HuH-7 (cell line): ENCODE measurements at places on chromosomes 5 and 9.

DNA sequence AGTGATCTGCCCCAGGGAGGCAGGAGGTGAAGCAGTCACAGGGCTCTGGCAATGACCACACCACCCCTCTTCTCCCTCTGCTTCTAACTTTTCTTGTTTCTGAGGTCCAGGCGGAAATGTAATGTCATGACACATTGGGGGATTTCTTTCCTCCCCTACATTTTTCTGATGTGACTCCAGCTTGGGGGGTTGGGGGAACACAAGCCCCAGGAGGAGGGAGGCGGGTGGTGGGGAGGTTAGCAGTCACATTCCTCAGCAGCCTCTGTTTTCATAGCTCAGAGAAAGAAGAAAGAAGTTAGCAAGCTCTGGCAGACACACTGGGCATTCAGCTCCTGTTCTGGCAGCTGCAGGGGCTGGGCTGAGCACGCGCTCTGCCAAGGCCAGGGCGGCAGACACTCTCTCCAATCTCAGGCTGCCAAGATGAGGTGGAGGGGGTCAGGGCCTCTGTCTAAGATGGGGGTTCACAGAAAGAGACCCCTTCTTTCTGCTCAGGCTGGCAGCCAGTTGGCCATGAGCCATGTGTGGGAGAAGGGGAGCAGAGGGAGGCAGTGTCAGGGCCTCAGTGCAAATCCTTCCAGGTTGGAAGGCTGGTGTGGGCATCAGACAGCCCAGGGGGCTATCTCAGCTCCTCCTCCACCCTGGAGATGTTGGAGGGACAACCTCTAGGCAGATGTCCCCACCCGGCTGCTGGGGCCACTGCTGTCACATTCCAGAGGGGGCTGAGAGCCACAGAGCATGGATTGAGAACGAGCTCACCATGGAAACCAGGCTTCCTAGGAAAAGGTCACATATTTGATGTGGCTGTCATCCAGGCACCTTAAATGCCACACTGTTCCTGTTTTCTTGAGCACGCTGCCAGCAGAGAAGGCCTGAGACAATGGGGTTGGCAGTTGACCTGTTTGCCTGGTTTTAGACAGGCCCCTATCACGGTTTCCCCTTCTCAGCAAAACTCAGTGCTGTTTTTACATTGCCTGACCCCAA is 20.1 kb upstream of the PFDN1 start:
- DNase-seq: no peak

GRCh38 chr9:107274953-107275422 is 8.1 kb upstream of the RAD23B start:
- no peak for DNase-seq

GRCh38 chr9:111561165-111561719 is 36.3 kb downstream of the ZNF483 start:
- no peak for DNase-seq

- DNase-seq: no peak
Measured at GRCh38 chr5:108655750-108656450, 91.8 kb upstream of the FER start.

GRCh38 chr9:125644819-125645507 is 62.0 kb downstream of the MAPKAP1 start:
- DNase-seq: no peak

DNA sequence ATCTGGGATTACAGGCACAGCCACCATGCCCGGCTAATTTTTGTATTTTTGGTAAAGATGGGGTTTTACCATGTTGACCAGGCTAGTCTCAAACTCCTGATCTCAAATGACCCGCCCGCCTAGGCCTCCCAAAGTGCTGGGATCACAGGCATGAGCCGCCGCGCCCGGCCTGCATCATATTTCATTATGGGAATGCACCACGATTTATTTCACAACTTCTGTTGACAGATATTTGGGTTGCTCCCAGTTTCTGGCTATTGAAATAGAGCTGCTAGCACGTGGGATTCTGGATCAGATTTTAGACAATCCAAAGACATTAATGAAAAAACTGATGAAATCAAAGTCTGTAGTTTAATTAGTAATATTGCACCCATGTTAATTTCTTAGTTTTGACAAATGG is 48.4 kb upstream of the FUBP3 start:
- no peak for DNase-seq

GRCh38 chr9:105978826-105979225 is 284.5 kb downstream of the TMEM38B start:
- DNase-seq: no peak

DNA sequence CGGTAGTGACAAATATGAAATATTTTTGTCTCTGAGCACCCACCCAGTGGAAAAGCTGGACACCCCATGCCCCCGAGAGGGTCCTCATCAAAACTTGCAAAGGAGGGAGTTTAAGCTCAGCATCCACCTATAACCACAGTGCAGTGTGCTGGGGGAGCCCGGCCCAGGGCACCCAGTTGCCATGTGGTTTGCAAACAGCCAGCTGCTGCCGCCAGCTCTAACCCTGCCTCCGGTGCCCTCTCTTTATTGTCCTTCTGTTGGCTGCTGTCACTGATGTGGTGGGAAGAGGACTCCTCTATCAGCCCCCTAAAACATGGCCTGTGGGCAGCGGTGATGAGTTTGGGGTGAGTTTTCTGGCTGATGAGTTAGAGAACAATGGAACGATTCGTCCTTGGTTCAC is 160.9 kb upstream of the MVB12B start:
- DNase-seq: no peak

DNA sequence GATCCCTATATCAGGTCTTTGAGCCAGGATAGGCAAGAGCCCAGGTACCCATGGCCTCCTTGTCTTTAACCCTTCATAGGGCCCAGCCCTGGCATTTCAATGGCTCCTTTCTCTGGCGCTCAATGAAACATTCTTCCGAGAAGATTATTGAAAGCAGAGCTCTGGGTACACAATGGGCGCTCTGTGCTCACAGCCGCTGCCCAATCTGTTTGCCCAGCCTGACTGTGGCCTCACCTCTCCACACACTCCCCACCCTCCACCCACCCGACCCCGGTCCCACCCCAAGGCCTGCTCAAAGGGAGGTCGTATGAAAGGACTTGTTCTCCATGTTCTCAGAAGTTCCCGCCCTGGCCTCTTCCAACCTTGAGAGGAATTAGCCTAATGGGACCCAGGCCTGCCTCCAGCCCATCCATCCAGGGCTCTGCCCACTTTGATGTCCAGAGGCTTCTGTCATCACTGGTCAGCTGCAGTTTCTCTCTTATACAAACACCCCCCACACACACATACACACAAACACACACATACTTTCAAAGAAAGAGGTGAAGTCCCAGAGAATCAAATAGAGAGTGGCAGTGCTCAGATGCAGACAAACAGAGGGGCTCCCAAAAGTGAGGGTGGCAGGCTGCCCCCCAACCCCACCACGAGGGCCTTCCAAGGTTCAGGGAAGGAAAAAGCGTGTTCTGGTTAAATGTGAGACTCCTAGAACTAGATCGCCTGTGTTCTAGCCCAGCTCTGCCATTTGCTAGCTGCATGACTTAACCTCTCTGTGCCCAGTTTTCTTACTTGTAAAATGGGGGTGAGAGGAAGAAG is 5.1 kb upstream of the ARSI start:
- DNase-seq: no peak

GRCh38 chr5:147509041-147509709 is 693 bp downstream of the DPYSL3 start:
- DNase-seq: no peak

DNA sequence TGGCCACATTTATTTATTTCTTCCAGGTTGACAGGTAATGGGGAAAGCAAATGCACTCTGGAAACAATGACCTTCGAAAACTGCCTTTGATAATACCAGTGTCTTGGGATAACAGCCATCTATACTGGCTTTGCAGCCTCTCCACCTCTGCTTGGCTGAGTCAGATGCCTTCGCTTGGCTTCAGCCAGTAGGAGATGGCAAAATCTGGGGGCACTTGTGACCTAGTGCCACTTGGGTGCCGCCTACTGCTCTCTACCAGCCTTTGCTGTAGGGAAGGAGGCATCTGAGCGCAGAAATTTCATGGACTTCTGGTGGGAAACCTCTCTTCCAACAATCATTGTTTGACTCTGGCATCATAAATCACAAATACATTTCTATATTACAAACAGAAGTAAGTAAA is 21.8 kb downstream of the FYB1 start:
- DNase-seq: no peak

GRCh38 chr9:82912645-82913044 is 150.3 kb downstream of the RASEF start:
- DNase-seq: no peak

GRCh38 chr9:136546697-136547501 is 1.1 kb upstream of the NOTCH1 start:
- no peak for DNase-seq

DNA sequence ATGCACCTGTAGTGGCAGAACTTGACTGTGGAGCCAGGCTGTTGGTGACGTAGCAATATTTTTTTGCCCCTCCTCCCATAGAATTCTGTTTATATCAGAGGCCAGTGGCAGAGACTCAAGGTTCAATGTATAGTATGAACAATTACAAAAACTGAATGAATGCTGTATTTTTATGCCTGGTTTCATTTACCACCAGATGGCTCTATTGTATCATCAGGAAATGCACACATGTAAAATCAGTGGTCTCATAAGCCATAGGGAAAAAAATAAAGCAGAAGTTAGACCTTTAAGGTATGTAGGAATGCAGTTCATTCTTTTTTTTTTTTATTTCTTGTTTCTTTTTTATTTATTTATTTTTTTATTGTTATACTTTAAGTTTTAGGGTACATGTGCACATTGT is 43.6 kb downstream of the CCDC192 start:
- no peak for DNase-seq

- no peak for DNase-seq
Measured at GRCh38 chr9:6575324-6576034, 70.0 kb downstream of the GLDC start.

- DNase-seq: no peak
Measured at GRCh38 chr5:471750-472058, 28.7 kb downstream of the EXOC3 start.

GRCh38 chr9:84939774-84940173 is 270.2 kb downstream of the NTRK2 start:
- DNase-seq: no peak

GRCh38 chr5:32908641-32909040 is 197.5 kb downstream of the NPR3 start:
- no peak for DNase-seq

GRCh38 chr9:107683566-107683965 is 194.0 kb upstream of the KLF4 start:
- no peak for DNase-seq

DNA sequence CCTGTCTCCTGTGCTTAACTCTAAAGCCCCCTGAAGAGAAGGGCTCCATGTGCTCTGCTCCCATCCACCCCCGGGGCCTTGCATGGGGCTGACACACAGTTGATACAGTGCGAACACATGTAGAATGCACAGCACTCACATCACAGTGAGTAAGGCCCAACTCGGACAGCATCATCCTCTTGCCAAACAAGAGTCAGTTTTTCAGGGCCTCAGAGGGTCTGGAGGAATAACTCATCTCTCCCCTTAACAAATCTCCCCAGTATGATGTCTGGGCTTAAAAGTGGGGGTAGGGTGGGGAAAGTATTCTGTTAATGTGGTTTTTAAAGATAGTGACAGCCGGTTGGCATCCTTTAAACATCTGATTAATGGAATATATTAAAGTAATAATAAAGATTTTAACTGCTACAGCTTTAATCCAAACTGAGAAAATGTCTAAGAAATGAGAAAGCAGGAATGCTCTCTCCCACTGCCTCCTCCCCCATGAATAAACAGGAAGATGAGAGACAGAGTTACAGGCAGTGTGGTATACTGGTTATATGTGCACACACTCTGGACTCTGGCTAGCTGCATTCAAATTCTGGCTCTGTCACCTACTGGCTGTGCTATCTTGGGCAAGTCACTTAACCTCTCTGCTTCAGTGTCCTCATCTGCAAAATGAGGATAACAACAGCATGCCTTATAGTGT is 22.5 kb downstream of the APBA1 start:
- no peak for DNase-seq

- DNase-seq: no peak
Measured at GRCh38 chr9:14170392-14170931, 143.5 kb downstream of the NFIB start.

- no peak for DNase-seq
Measured at GRCh38 chr9:134058716-134059115, 9.1 kb downstream of the BRD3 start.

DNA sequence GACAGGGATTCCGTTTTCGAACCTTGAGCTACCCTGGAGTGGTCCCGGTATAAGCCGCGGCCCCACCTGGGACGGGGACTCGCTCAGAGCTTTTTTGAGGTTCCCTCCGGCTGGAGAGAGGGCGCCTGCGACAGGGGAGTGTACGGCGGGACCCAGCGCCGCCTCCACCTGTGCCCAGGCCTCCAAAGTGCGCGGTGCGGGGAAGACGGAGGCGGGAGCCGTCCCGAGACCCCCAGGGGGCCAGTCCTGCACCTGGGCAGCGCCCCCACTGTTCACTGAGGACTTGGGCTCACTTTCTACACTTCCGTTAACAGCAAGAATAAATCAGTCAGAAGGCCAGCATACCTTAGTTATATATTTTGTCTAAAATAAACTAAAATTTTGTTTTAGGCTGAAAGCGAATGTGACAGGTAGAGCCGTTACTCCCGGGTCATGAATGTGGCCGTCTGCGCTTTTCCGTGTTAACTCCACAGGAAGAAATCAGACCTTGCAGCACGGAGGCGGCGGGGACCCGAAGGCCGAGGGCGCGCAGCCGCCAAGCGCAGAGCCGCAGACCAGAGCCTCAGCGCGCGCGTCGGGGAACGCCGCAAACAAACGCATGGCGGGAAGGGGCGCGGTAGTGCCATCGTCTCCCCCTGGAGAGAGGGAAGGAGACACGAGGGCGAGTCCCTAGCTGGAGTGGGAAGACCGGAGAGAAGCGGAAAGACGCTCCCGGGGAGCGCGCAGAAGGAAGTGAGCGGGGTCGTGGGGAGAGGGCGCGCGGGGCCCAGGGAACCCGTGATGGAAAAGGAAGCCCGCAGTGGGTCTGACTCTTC is 14.1 kb downstream of the TRIM7 start:
- no peak for DNase-seq

DNA sequence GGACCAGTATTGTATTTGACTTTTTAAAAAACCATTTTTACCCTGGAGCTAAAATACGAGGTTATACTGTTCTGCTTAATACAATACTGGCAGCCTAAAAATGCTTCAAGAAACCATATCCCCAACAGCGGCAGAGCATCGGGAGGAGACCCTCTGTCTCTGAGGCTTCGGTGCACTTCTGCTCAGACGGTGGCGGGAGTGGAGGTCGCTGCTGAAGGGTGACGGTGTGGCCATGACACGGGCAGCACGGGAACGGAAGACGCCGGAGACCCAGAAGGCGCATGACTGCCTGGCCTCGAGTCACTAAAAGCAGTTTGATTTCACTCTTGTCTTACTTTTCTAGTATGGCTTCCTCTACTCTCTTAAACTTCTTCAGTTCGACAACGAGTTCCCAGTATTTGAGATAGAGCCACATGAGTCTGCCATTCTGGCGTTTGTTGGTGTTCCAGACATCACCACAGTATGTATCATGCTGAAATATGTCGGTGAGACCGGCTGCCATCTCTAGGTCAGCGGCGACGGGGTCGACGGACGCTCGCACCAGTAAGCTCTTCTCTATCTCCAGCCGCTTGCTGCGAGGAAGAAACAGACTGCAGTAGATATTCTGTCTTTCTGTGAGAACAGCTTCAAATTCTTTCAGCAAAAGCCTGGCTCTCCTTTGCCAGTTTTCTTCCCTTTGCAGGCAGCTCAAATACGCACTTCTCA is 12.8 kb downstream of the CCDC127 start:
- no peak for DNase-seq

GRCh38 chr5:76213858-76214257 is 130.7 kb downstream of the SV2C start:
- DNase-seq: no peak

GRCh38 chr5:133932441-133933168 is 35.8 kb downstream of the C5orf15 start:
- no peak for DNase-seq

GRCh38 chr5:31573494-31574142 is 41.5 kb downstream of the C5orf22 start:
- DNase-seq: no peak

GRCh38 chr9:36169166-36169565 is at the start of gene CCIN:
TSS of gene CCIN (plus strand) at chr9:36169388. CDS start at chr9:36169503, 115 bp downstream.
- DNase-seq: no peak
